SIG-M5 (cell line): ENCODE measurements at places on chromosomes 4 and X.

- DNase-seq: no peak
These were observed 13.4 kb upstream of the ADH4 start for GRCh38 chr4:99157478-99157935.

GRCh38 chr4:83625821-83626220 is 89.9 kb downstream of the GPAT3 start:
- no peak for DNase-seq

- no peak for DNase-seq
These were observed 30.5 kb upstream of the LIMCH1 start for GRCh38 chr4:41507291-41507947.

GRCh38 chr4:112183252-112183651 is 38.0 kb downstream of the FAM241A start:
- no peak for DNase-seq

DNA sequence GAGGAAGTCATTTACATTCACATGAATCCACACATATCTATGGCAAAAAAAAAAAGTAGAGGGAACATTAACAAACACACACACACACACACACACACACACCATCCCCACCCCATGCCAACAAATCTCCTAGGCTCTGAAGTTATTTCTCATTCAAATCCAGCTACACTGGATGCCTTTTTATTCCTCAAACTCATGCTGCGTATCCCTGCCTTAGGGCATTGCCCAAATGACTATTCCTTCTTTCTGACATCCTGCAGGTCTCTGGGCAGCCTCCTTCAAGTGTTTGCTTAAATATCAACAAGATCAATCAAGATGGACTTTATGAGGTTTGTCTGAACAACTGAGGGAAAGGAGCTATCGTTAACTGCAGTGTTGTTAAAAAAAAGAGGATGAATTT is 106.5 kb upstream of the FAM9A start:
- no peak for DNase-seq

DNA sequence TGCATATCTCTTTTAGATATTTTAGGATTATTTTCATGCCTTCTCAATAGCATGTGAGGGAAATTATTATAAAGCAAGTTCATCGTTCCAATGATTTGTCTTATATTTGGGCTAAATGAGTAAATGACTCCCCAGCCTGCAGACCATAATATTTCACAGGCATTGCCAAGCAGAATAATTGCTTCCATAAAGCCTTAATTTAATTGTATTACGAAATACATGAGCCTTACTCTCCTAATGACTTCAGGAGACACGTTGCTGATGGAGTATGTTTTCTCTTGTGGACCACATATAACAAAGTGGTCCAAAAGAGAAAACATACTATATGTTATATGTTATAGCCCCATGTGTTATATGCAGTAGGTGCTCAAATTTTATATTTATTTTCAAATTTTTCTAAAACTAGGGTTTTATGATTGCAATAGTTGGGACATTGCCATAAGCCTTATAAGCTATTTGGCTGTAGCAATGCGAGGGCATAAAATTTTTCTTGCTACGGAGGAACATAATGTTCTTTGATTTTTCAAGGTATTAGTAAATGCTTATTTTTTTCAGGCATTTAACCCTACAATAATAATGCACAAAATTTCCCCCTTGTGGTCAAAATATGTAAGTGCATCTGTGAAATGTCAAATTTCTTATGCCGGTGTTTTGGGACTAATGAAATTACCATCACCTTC is 26.2 kb upstream of the TMPRSS11D start:
- no peak for DNase-seq
